ENCODE measurements at places on chromosomes 5 and 9. TPM values are rescaled to one million over a fixed set of nuclear protein-coding genes. Genes with fewer than 3 reads are reported as not detected.
A peak's percentile ranks its signal among the peaks of the same experiment; 100 is the strongest.

DNA sequence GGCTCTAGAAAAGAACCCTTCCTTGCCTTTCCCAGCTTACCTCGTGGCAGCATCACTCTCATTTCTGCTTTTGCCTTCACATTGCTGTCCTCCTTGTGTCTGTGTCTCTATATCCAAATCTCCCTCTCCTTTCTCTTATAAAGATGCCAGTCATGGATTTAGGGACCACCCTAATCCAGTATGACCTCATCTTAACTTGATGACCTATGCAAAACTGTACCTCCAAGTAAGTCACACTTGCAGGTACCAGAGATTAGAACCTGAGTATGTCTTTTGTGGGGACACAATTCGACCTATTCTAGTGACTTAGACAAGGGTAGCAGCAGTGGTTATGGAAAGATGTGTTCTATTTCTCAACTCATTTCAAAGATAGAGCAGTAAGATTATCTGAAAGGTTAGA, 160.1 kb downstream of the HMHB1 start:
- DNase-seq = no peak

Gene SCGB3A2
- total RNA-seq = not detected

DNA sequence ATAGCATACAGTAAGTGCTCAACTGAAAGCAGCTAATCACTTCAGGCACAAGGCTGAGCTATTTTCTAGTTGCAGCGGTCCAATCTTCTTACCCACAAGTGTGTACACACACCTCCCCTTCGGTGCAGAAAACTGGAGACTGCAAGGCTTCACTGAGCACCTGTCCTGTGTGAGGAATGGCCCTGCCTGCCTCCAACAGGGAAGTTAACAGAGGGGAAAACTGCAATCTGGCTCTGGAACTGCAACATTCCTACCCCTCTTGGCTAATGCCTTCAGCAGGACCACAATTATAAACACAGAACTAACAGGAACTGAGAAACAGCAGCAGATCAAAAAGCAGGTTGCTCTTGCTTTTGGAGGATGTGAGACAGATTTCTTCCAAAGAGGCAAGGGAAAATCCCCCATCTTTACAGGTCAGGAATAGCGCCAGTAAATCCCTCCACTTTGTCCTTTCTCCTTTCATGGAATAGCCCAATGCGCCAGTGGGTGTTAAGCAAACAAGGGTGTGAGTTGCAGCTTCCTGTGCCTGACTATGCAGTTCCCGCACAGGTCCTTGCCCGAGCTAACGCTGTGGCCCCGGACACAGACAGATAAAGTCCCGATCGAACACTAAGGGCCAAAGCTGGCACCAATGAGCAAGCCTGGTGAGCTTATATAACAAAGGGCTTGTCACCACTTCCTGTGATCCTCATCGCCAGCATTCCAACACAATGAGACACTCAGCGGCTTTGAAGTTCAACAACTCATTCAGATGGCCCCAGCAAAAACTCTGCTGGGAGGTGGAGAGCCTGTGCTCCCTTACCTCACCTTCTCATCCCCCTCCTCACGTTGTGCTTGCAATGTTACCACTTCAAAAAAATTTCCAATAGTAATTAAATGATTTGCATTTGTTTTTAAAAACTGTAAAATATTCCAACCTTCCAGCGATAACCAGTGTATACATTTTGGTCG, 21.5 kb downstream of the SHB start:
- peak; percentile 100 for DNase-seq

DNA sequence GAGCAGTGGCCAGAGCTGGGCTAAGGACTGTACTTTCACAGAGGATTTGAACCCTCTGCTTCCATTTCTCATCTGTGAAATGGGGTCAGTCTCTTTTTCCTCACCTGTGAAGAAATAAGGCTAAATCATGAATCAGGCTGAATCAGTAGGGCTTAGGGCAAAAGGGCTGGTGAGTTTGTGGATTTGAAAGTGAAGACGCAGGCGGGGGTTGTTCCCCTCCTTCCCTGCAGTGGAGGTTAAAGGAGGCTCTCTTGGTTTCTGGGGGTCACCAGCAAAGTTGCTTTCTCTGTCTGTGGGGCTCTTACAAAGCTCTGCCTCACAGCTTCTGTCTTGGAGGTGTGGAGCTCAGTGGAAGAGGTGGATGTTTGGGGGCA, 17.6 kb upstream of the NDST1 start:
- no peak for DNase-seq

GRCh38 chr5:169389318-169389717, 88.4 kb upstream of the SLIT3 start:
- peak; percentile 67 for DNase-seq

Gene PAX5
- total RNA-seq = not detected
